ENCODE measurements at places on chromosomes 7 and 10.

- no peak for DNase-seq
Measured at GRCh38 chr7:119964788-119965542, 308.0 kb upstream of the KCND2 start.

- no peak for DNase-seq
Measured at GRCh38 chr10:69897432-69897831, 95.7 kb downstream of the COL13A1 start.

GRCh38 chr7:132392713-132393112 is 183.6 kb downstream of the PLXNA4 start:
- no peak for DNase-seq

DNA sequence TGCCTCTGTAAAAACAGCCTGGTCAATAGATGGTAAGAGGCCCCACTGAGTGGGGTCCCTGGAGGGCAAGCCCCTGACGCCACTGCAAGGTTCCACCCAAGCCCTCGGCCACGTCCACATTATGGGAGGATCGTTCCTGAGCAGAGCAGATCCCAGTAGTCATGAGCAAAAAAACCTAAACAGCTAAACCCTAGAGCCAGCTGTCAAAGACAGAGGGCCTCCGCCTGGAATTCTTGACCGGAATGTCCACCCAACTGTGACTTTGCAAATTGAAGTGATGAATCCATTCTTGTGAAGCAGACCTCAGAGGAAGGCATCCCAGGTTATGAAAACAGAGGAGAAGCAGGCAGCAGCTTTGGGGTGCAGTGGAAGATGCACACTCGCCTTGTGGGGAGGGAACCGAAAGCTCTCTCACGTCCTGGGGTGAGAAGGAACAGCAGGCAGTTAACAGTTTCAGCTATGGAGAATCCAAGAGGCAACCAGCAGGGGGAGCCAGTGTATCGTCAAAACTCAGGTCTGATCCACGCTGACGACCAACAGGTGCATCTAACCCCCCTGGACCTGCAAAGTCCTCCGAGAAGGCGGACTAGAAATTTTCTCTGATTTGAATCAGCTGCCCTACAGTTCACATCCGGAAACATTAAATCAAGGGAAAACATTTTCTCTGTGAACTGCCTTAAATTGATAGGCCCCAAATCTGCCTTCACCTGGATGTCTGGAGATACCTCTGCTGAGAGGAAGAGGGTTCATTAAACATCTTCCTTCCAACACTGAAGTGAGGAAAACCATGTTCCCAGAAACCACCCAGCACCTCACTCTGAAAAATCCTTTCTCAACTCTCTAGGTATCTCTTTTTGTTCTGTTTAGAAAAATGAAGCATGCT is 139.1 kb upstream of the PFKP start:
- DNase-seq: peak; percentile 29

DNA sequence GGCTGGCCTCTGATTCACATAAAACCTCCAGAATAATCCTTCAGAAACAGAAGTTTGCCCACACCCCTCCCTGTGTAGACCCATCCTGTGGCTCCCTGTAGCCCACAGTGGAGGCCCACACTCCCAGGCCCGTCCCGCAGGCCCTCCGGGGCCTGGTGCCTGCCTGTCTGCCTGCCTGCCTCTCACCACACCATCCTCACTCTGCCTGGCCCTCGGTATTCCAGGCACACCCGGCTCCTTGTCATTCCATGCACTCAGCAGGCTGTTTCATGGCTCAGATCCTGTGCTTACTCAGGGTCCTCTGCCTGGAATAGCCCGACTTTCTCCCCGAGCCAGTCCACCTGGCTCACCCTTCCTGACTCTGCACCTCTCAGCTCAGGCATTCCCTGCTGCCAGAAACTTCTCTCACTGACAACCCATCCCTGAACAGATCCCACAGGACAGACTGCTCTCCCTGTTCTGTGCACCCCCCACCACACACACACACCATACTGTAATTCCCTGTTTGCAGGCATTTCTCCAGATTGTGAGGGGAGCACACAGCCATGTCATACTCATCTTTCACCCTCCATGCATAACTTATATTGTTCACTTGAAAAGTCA is 498.0 kb upstream of the ZMIZ1 start:
- DNase-seq: no peak
